ENCODE measurements at places on chromosomes 1 and 21.

GRCh38 chr1:151043163-151043562 lies 4.4 kb upstream of the C1orf56 start:
- DNase-seq: no peak

DNA sequence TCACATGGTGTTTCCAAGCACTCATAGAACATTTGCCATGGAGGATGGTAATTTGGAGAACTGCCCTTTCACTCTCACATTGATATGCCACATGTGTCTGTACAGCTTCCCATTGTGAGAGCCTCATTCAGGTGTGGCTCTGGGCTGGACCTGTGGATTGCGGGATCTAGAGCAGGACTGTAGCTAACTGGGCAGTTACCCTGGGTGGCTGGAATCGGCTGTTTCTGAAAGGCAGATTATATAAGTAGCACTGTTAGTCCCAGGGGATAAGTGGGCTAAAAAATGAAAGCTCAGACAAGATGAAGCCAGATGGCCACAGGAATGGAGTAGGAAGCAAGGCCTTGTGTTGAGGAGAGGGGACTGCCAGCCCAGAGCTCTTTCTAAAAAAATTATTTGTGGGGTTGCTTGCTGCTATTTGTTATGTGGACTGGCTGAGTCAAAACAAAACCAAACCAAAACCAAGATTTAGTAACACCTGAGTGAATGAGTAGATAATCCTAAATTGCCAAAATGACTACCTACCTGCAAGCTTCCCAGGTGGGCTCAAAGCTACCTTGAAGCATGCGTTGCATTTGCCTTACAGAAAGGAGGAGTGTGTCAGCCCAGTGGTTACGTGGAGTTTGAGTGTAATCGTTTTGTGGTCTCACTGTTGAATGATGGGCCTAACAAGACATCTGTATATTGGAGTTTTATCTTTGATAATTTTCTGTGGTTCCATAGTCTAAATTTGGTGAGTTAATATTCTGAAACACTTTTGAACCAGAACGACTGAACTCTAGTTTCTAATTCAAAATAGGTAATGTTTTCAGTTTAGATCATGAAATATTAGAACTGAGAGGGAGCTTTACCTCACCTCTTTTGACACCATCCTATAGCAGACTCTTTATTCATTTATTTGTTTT lies 58.0 kb downstream of the SDCCAG8 start:
- DNase-seq: no peak

- DNase-seq: peak; percentile 47
Measured at GRCh38 chr1:233020426-233020825, 70.0 kb downstream of the NTPCR start.

DNA sequence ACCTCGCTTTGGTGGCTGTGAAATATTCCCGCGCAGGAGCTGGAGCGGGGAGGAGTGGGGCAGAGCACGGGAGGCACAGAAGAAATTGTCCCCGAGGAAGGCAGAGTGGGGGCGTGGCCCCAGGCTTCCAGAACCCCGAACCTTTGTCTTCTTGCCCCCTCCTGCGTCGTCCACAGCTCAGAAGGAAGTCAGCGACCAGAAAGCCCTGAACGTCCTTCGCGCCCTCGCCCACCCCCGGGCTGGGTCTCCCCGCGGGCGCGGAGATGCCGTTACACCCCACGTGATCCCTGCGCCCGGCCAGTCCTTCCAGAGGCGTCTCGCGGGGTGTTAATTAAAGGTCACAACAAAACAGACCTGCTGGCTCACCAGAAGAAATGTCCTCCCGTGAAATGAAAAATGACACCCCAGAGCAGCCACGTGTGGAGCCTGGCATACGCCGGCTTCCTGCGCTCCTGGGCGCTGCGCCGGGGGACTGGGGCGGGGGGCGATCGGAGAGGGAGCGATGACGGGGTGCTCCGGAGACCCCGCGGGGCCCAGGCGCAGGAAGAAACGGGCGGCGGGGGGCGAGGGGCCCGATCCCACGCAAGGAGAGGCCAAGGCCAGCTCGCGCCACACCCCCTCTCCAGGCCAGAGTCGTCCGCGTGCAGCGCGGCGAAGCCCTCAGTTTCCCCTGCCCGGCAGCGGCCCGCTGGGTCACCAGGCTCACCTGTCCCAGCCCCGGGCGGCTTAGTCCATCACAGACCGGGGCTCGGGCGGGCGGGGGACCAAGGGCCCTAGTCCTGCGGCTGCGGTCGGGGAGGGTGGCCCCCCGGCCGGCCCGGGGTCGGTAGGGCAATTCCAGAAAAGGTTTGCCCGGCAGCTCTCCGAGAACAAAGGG lies 995 bp upstream of the KIF26B start:
- DNase-seq: peak; percentile 87

DNA sequence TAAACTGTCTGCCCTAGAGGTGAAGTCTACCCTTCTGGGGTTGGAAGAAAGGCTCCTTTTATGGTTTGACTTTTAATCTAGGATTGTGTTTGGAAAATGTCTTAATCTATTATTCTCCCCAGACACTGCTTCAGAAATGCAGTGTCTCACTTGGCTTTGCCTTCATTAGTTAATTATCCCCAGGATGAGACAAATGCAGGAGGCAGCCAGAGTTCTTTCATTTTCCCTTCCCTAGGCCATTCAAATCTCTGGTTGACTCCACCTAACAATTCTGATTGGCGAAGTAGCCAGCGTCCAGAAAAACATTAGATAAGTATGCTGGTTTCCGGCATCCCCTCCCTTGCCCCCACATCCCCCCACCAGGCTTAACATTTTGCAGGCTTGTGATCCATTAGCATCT lies 325.8 kb upstream of the PBX1 start:
- peak; percentile 8 for DNase-seq

- DNase-seq: no peak
Measured at GRCh38 chr1:222404710-222405109, 143.2 kb downstream of the HHIPL2 start.

GRCh38 chr1:183089025-183089639 lies 65.9 kb downstream of the LAMC1 start:
- no peak for DNase-seq

- no peak for DNase-seq
Measured at GRCh38 chr1:40926441-40926840, 53.1 kb upstream of the CTPS1 start.

GRCh38 chr21:45870421-45870820 lies 111.1 kb upstream of the COL6A1 start:
- no peak for DNase-seq

- no peak for DNase-seq
Measured at GRCh38 chr1:101733340-101733739, 263.4 kb downstream of the OLFM3 start.

- DNase-seq: no peak
Measured at GRCh38 chr21:24420689-24421088, 1186.6 kb downstream of the MRPL39 start.

DNA sequence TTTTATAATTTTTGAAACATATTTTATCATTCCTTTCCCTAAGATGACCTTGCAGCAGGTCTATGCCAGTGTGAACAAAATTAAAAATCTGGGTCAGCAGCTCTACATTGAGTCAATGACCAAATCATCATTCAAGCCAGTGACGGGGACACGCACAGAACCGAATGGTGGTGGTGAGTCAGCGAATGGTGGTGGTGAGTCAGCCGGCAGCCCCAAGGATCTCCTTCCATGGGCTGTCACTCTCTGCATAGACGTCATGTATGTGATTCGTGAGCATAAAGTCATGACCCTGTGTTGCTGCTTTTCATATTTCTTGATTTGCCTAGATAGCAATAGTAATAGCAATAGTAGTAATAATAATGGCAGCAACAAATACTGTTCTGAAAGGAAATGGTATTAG lies 26.3 kb downstream of the PER3 start:
- no peak for DNase-seq

- no peak for DNase-seq
Measured at GRCh38 chr21:45255381-45256020, 32.2 kb downstream of the POFUT2 start.

DNA sequence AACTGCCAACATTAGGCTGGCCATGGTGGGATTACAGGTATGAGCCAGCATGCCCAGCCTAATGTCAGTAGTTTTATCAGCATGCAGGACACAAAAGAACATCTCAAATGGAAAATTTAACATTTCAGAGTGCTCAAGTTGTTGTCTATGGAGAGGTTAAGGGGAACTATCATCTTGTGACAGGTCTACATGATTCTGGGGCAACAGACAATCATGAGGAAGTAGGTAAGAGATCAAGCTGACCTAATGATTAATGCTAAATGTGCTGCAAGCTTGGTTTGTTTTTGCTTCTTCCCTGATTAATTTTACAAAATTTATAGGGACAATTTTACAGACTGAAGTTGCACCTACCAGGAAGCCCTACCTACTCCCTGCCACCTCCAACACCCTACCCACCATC lies 36.6 kb downstream of the FMO4 start:
- DNase-seq: no peak

DNA sequence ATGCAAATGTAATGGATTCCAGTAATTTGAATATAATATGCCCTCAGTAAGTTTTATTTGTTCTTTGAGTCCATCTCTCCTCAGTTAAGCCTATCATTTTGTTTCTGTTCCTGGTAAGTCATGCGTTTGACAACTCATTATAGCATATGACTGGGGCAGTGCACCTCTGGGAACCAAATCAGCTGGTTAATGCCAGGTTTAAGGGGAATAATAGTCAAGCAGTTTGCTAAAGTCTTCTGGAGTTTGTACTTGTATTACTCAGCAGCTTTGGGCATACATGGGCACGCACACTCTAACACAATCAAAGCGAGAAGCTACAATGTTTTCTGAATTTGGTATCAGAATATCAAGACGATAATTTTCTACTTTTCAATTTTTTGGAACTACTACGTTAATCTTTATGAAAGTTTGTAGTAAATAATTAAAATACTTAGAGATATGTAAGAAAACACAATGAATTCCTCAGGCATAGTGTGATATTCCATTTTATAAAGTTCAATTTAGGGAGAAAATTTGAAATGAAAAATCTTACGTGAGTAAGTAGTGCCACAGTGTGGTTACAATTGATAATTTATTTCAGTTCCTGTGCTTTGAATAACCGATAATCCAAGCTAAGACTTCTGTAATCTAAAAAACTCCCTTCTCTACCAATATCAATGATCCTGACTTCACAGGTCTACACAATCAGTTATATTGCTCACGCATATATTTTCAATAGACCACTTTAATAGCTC lies 43.8 kb upstream of the KCTD3 start:
- DNase-seq: no peak
